ENCODE measurements at places on chromosomes 11 and 22. TPM values are rescaled to one million over a fixed set of nuclear protein-coding genes. Genes with fewer than 3 reads are reported as not detected.

GRCh38 chr11:13140028-13140870 is 131.1 kb downstream of the RASSF10 start:
- peak; percentile 73 for DNase-seq

- DNase-seq, result no peak
These were observed 124.4 kb upstream of the PGR start for GRCh38 chr11:101254037-101254436.

- no peak for DNase-seq
These were observed 993.4 kb upstream of the FAT3 start for GRCh38 chr11:91231226-91231625.

GRCh38 chr11:122107045-122107444 is 9.0 kb downstream of the BLID start:
- no peak for DNase-seq

GRCh38 chr22:23268139-23268712 is 87.9 kb downstream of the BCR start:
- no peak for DNase-seq

- DNase-seq, result no peak
These were observed 215.9 kb upstream of the CCDC90B start for GRCh38 chr11:83502041-83502440.

- DNase-seq, result no peak
These were observed 133.2 kb upstream of the TEAD1 start for GRCh38 chr11:12540913-12541582.

CD44 gene
- 586 TPM for polyA plus RNA-seq

ACR gene
- 0.27 TPM for polyA plus RNA-seq

PPP2R5B gene
- polyA plus RNA-seq, result 13.5 TPM
